PC-3 (cell line): ENCODE measurements at places on chromosomes 3 and 15. TPM values are rescaled to one million over a fixed set of nuclear protein-coding genes. Genes with fewer than 3 reads are reported as not detected.
A peak's percentile ranks its signal among the peaks of the same experiment; 100 is the strongest.

GRCh38 chr3:112751564-112752512, 94.8 kb downstream of the CD200R1L start:
- no peak for DNase-seq

DNA sequence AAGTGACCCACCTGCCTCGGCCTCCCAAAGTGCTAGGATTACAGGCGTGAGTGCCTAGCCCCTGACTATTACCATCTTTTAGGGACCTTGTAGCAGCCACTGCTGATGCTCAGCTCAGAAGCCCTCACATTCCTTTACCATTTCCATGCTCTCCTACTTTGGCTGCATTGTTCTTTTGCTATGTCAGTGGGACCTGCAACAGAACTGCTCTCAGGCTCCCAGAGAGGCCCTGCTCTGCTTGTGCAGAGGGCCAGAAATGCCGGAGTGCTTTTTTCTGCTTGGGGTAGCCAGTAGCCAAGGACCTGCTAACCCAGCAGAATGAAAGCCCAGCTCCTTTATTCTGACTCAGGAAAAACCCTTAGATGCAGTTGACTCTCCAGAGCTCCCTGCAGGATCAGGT, 18.3 kb upstream of the PROK2 start:
- no peak for DNase-seq

- DNase-seq = peak; percentile 56
These were observed 51.1 kb downstream of the CGNL1 start for GRCh38 chr15:57427367-57427821.

DNA sequence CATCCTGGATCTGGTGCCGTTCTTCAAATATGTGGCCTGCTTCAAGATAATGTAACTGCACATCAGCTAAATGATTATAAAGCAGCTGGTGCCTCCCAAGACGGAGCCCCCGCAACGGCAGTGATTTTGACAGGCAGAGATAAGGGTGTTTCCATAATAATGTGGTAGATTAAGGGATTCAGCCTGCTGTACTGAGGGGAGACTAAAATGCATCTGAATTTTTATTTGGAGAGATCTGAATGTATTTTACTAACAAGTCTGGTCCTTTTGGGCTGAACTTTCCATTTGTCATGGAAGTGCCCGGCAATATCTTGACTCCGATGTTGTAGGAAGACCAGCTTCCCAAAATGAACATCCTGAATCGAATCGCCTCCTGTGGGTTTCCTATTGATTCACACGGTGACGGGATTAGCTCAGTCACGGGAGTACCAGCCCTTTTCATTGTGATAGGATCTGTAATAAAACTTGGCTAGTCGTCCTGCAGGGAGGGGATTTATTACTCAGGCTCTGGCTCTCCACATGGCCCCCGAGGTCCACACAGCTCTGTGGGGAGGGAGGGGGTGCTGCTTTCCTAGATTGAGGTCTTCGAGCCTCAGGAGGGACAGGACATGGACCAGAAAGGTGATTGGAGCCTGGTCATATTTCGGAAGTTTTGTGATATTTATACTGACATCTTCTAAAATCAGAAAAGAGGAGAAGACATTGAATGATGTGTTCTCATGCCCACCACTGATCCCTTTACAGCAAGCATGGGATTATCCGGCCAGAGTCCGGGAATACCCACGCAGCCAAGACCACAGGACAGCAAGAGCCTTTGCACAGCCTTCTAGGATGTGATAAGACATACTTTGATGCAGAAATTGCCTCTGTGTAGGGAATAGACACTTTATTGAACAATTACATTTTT, 2.5 kb upstream of the PCSK6 start:
- no peak for DNase-seq

DNA sequence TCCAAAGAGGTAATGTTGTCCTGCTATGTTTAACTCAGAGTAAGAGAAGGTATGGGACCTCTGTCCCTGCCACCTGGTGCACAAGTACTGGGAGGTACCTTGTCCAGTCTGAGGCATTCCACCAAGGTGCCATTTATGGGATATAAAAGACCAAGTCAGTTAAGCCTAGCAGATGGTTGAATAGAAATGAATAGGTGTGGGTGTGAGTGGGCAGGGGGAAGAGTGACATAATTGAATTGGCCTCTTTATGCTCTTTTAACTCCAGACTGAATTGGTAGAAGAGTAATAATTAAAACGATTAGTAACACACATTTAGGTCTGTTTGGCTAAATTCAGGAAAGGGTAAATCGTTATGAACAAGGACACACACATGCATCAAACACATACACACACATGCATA, 562 bp downstream of the ADGRG7 start:
- DNase-seq = no peak

The PLSCR4 gene
- total RNA-seq = 0.69 and 0.84 TPM in 2 replicates

The TP63 gene
- total RNA-seq = 0.23 and 0.29 TPM in 2 replicates

The CCR9 gene
- total RNA-seq = not detected in 2 replicates

The RHO gene
- not detected in 2 replicates for total RNA-seq

The STRIT1 gene
- total RNA-seq = not detected in 2 replicates
